ENCODE measurements at places on chromosomes 1 and 21.

DNA sequence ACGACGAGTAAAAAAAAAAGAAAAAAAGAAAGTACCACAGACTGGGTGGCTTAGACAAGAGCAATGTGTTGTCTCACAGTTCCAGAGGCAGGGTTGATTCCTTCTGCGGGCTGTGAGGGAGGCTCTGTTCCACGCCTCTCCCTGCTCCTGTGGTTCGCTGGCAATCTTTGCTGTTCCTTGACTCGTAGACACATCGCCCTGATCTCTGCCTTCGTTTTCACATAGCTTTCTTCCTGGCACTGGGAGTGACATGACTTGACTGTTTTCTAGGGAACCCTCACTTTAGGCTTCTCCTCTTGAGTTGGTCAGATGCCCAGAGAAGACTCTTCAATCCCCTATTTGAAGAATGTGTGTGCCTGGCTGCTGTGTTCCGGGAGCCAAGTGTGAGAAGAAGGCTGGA, 133.6 kb downstream of the TM2D1 start:
- DNase-seq = no peak

GRCh38 chr1:40067023-40067422, 26.5 kb downstream of the CAP1 start:
- DNase-seq = no peak

- no peak for DNase-seq
These were observed 356.8 kb upstream of the B3GALT2 start for GRCh38 chr1:193543259-193543658.

- DNase-seq = no peak
These were observed 69.3 kb downstream of the ERG start for GRCh38 chr21:38429011-38429410.

DNA sequence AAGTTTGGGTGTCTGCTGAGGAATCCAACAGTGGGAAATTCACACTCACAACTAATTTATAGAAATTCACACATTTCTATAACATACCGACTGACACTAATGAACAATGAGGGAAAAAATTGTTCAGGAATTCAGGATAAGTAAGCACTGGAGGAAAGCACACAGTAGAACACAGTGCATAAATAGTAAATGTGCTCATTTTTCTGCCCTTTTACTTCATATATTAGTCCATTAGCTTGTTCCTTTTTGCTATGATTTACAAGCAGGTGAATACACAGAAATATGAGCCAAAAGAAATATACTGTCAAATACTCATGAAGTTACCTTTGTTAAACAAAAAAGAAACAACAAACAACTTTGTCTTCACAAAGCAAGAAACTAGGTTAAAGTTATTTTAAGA, 11.3 kb downstream of the NRIP1 start:
- no peak for DNase-seq

DNA sequence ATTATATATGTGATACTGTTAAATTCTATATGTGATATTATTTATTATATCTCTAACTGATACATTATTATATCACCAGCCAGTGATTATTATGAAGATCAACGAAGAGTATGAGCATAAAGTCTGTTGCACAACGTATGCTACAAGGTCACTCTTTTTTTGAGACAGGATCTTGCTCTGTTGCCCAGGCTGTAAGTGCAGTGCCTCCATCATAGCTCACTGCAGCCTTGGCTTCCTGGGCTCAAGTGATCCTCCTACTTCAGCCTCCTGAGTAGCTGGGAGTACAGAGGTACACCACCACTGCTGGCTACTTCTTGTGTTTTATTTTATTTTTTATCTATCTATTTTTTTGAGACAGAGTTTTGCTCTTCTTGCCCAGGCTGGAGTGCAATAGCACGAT, 14.0 kb upstream of the EPHB2 start:
- no peak for DNase-seq

GRCh38 chr1:164765992-164766720, 207.2 kb downstream of the PBX1 start:
- DNase-seq = no peak

- DNase-seq = no peak
These were observed 96.5 kb upstream of the CD34 start for GRCh38 chr1:208007319-208007937.

Data from thyroid gland (tissue), 4 donors.